Stimulated activated CD8-positive, alpha-beta memory T cell treated with anti-CD3 and anti-CD28 coated beads, Interleukin-7, amount 100 ng/mL, for 24 hours (primary cell): ENCODE measurements at places on chromosomes 5 and 9.

DNA sequence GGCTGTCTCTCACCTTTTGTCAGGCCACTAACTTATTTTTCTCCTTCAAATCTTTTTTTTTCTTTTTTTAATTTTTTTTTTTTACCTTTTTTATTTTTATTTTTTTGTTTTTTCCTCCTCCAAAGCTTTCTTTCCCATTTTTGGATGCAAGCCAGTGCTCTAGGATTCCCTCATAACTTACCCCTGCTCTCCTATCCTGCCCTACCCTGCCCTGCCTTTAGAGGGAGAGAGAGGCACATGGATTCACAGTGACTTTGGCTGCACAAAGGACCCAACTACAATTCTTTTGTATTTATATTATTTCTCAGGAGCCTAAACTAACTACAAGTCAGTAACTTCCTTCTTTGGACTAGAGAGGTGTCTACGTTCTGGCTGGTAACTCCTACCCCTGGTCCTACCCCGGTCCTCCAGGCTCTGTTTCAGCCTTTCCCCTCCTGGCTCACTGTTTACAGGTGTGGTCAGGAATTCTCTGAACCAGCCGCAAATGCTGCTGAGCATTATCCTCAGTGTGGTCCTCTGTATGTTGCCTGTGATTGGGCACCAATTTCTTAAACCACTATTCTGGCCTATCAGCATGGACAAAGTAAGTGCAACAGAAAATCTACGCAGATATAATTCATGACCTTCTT is 8.4 kb upstream of the RUSC2 start:
- DNase-seq = no peak

GRCh38 chr9:92727716-92728700 is 36.6 kb downstream of the BICD2 start:
- no peak for DNase-seq

DNA sequence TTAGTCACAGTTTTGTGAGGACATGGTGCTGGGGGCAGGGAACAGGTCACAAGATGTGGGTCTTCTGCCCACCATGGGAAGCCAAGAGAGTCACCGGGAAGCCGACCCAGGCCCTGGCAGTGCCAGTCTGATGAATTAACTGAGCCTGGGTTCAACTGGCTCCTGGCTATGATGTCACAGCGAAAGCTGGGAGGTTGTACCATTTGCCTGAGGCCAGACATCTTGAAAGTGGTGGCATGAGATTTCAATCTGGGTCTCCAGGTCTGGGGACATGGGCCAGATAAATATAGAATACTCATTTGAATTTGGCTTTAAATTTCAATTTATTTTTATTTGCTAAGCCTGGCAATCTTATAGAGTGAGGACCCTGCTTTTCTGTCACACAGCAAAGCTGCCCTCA is 280.9 kb downstream of the NSG2 start:
- DNase-seq = no peak

GRCh38 chr9:15155826-15156225 is 151.2 kb downstream of the TTC39B start:
- DNase-seq = no peak

- DNase-seq = no peak
Measured at GRCh38 chr9:91271156-91271555, 90.6 kb downstream of the AUH start.

DNA sequence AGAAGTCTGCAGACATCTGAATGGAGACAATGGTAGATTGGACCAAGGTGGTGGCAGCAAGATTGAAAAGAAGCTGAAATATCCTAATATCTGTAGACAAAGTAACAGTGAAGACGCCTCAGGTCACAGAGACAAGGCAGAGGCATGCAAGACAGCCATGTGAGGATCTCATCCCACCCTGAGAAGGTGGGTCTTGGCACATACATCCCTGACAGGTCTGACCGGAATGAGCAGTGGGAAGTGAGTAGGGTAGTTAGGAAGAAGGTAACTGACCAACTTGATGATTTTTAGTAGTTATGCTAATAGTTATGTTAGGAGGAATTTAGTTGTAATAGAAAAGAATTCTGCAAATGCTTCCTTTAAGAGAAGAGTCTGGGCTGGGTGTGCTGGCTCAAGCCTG is 229.6 kb downstream of the NDUFS4 start:
- no peak for DNase-seq

- no peak for DNase-seq
Measured at GRCh38 chr5:135085133-135085935, 51.3 kb upstream of the PITX1 start.

DNA sequence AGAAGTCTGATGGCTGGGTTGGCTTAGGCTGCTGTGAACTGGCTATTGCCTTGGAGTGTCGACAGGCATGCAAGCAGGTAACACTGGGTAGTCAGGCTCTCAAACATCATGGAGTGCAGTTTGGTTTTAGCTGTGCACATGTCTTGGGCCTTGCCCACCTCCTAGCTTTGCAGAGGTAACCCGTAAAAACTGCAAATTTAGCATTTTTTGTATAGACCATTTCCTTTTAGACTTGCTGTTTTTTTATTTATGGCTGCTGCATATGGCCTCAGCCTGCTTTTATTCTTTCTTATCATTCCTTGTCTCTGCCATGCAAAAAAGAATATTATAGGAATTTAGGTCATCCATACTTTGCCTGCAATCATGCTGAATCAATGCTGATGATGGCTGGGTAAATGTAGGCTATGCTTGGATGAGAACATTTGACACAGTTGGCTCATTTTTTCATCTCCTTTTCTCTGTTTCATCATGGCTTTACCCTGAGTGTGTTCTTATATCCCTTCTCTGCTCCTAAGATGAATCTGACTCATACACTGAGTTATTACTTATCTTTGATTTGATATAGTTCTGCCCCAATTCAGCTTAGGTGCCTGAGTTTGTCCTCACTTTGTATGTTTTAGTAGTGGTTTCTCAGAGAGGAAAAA is 27.2 kb downstream of the RECK start:
- no peak for DNase-seq

DNA sequence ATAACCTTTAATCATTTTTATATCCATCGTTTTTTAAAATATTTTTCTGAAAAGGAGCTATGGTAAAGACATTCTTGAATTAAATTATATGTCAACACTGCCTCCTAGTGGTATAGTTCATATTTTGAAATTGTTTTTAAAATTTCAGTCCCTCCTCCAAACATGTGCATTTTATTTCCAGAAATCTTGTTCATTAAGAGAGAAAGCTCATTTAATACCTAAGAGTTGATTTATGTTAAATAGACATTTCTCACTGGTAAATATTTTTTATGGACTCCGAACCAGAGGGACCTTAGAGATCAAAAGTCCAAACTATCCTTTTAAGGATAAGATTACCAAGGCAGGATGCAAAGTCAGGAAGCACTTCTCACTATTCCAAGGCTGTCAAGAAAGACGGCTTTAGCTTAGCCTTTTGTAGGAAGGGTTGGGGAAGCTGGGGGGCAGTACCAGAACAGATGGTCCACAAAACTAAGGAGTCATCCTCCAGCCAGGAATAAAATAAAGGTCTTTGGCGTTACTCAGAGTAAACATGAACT is 21.6 kb downstream of the BHMT start:
- no peak for DNase-seq

GRCh38 chr9:130918101-130918825 is 20.8 kb downstream of the FIBCD1 start:
- DNase-seq = no peak

- no peak for DNase-seq
Measured at GRCh38 chr9:98071737-98072136, 15.2 kb downstream of the NANS start.

- DNase-seq = no peak
Measured at GRCh38 chr5:147464211-147464610, 45.7 kb downstream of the DPYSL3 start.

DNA sequence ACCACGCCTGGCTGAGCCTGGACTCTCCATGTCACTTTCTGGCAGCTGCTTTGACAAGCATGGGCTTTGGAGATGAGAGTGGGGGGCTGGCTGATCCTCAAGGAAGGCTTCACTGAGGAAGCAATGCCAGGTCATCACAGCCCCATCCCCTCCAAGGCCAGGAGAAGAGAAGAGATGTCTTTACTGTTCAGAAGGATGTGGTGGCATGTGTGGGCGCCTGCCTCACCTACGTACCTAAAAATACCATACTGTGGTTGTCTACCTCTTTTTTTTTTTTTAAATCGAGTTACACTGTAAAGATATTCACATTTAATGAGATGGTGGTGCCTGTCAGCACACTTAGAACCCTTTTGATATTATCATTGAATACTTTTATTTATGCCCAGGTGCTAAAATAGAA is 26.4 kb upstream of the CTNNA1 start:
- DNase-seq = no peak

- no peak for DNase-seq
Measured at GRCh38 chr9:120643061-120643460, 63.1 kb upstream of the CDK5RAP2 start.

DNA sequence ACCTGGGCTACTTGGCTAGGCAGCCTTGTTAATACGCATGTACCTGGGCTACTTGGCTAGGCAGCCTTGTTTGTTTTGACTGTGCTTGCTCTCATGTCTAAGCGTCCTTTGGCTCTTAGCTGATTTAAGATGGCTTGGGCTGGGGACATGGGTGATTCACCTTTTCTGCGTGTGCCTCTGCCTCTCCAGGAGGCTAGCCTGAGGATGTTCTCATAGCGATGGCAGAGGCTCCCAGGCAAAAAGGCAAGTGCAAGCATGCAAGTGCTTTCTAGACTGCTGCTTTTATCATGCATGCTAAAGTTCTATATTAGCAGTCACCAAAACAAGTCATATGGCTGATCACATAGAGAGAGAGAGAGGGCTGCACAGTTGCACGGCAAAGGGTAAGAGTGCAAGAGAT is 300.5 kb downstream of the IRX1 start:
- no peak for DNase-seq

DNA sequence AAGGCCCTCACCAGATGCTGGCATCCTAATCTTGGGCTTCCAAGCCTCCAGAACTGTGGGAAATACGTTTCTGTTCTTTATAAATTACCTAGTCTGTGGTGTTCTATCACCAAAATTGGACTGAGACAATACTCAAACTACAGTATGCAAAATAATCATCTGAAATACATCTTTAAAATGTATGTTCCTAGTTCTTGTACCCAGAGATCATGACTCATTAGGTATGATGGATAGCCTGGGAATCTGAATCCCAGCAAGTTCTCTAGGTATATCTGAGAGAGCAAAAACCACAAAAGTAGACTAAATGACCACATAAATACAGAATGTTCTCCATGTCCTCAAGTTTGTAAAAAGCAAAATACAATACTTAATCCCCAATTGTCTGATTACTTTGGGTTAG is 166.3 kb downstream of the YIPF5 start:
- DNase-seq = no peak

- DNase-seq = no peak
Measured at GRCh38 chr9:80881320-80881719, 808.0 kb downstream of the TLE1 start.

- DNase-seq = no peak
Measured at GRCh38 chr5:172910828-172911627, 48.2 kb upstream of the RPL26L1 start.

GRCh38 chr5:81361600-81361999 is 32.3 kb downstream of the ACOT12 start:
- no peak for DNase-seq

DNA sequence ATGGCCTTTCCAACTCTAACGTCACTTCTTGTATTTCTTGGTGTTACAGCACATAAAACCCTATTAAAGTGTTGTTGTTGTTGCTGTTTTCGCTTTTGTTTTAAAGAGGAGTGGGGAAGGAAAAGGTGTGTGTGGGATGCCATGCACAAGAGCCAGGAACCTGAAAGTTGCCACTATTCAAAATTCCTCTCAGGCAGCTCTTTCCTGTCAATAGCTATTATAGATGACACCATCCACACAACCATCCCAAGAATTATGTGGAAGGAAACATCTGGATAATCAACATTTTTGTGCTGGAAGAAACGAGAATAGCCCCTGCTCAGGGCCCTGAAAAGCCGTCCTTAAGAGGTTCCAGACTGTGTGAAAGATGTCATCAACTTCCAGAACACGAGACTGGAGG is 79.3 kb downstream of the SHB start:
- no peak for DNase-seq

DNA sequence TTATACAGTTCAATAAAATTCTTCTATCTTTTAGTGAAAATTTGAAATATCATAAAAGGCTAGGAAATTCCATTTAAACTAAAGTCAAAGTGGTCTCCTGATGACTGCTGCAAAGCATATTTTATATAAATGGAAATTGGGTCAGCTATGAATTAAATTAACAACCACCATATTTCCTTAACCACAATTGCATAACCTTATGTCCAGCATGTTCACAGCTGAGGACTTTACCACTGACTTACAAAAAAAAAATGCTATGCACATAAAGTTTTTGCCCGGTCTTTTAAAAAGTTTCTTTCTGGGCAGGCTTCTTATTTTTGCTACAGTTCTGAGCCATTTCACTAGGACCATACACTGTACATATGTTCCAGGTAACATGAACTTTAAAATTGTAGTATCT is 208.6 kb upstream of the RGMB start:
- DNase-seq = no peak

GRCh38 chr5:11611011-11611410 is 293.2 kb downstream of the CTNND2 start:
- no peak for DNase-seq

GRCh38 chr5:81235287-81236072 is 2.4 kb downstream of the CKMT2 start:
- DNase-seq = no peak

DNA sequence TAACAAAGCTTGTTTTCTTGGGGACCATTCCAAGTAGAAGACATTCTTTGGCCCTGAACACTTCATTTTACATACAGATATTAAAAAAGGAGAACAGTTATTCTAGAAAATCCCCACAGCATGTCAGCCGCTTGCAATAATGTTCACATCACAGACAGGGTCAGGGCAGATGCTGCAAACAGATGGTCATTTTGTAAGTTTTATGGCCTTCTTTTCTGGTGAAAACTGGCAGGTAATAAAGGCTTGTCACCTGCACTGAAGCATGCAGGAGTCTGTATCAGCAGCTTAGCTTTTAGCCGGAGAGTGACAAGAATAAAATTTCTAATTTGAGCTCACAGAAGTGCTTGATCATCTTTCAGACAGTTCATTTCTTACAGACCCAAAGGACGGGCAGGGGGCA is 220.9 kb upstream of the DAP start:
- no peak for DNase-seq

DNA sequence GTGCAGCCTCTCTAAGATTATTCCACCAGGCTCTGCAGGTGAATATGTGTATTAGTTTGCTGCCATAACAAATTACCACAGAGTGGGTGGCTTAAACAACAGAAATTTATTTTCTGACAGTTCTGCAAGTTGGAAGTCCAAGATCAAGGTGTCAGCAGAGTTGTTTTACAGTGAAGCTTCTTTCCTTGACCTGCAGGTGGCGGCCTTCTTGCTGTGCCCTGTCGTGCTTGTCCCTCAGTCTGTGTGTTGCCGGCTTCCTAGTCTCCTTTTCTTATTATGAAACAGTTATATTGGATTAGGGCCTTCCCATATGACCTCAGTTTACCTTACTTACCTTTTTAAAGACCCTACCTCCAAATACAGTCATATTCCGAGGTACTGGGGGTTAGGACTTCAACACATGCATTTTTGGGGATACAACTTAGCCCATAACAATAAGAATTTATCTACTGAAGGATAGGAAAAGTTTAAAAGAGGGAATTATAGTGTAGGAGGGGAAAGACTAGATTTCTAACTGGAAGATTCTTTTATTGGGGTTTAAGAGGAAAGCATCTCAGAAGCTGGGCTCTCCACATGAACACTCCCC is 97.4 kb downstream of the OSTF1 start:
- peak; percentile 12 for DNase-seq
